ENCODE measurements at places on chromosomes 2 and 18.

- no peak for DNase-seq
These were observed 29.0 kb downstream of the LGALSL start for GRCh38 chr2:64482765-64483504.

- DNase-seq = no peak
These were observed 5.2 kb downstream of the FN1 start for GRCh38 chr2:215430528-215431187.

DNA sequence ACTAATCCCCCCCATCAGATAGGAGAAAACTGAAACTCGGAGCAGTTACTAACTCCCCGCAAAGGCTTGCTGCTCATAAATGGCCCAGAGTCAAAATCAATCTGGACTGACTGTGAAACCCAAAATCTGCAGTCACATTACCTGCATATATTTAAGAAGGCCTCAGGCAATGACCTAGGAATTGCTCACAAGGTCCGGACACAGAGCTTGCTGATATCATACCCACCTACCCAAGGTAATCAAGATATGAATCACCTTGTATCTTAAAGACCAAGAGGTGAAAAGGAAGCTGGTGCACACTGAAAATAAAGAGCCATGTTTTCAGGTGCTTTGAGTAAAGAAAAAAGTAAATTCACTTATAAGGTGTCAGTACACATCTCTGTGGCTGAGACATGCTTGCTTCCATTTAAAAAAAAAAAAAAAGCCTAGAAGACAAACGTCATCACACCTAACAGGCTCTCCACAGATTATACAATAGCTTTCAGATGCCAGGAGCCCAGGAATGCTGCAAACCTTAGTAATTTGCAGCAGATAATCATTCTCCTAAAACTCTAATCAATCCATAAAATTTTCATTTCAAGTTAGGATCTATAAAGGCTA, 195.4 kb downstream of the ZEB2 start:
- DNase-seq = no peak

GRCh38 chr2:152056418-152056817, 42.4 kb downstream of the CACNB4 start:
- no peak for DNase-seq

All from NCI-H2227 treated with DMSO at 0.1 percent for 48 hours (cell line).